Breast epithelium (tissue), 4 donors: ENCODE measurements at places on chromosomes 7 and 10.

DNA sequence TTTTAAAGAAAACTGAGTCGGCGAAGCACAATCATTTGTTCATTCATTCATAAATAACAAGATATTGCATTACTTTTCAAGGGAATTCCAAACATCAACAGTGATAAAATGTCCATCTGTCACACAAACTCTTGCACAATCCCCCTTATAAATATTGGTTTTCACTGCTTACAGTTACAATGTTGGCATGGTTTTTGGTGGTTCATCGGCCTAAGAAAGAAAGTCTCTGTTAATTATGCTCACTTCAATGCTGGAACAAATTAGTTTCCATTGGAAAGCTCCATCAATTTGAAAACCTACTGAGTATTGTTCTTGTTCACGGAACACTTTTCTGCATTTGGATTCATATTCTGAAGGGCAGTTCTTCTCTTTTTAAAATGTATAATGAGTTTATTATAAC lies 188.5 kb downstream of the JAZF1 start:
- no peak for DNase-seq

DNA sequence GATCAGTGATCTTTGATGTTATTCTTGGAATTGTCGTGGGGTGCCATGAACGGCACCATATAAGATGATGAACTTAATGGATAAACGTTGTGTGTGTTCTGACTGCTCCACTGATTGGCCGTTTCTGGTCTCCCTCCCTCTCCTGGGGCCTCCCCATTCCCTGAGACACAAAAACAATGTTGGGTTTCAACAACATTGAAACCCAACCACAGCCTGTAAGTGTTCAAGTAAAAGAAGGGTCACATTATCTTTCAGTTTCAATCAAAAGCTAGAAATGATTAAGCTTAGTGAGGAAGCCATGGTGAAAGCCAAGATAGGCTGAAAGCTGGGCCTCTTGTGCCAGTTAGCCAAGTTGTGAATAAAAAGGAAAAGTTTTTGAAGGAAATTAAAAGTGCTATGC lies 19.5 kb downstream of the EN2 start:
- DNase-seq, result no peak

GRCh38 chr7:157731126-157731525 lies 394.3 kb downstream of the DNAJB6 start:
- no peak for DNase-seq

DNA sequence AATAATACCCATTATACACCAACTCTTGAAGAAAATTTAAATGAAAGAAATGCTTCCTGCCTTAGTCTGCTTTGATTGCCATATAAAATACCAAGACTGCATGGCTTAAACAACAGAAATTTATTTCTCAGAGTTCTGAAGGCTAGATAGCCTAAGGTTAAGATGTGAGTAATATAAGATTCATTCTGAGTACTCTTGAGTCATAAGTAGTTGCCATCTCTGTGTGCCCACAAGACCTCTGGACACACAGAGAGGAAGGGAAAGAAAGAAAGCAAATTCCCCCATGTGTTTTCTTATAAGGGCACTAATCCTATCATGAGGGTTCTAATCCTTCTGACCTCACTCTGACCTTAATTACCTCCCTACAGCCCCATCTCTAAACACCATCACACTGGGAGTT lies 201.2 kb downstream of the PTN start:
- DNase-seq, result no peak

GRCh38 chr10:102523250-102524029 lies 19.7 kb downstream of the SUFU start:
- no peak for DNase-seq

DNA sequence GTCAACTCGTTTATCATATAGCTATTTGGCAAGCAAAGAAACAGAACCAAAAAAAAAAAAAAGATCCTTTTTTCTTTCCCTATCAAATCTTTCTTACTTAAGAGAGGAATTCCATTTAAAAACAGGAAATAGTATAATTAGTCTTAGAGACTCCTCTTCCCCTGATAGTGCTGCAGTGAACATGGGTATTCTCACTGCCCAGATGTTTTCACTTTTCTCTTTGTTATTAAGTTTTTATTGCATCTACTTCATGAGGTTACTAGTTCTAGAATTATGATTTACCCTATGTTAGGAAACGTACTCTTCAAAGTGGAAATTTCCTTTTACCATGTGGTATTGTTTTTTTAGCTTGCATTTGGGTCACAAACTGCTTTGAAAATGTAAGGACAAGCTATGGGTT lies 8.5 kb downstream of the CASP2 start:
- no peak for DNase-seq

DNA sequence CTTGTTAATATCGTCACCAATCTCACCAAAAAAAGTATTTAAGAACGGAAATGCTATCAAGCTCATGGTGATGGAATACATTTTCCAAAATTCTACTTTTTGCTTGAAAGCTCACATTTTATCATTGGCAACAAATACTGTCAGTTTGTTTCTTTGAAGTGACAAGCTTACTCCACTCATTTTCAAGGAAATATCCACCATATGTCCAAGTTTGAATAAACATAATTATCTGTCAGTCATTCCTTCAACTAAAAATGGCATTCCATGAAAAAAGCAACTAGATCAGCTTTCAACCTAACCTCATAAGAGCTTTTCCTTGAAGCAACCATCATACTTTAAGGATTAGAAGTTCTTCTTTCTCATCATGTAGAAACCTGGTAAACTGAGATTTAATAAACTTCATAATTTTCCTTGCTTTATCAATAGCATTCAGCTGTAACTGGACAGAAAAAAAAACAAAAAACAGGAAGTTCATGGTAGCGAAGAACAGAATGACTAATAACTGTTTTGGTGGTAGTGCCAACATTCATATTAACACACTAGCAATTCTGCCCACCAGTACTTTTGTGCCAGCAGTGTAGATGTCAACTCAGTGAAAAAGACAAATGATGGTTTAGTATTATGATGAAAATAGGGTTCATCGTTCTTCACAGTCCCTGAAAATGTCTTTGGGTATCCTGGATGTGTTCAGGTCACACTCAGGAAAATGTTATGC lies 764.9 kb downstream of the GRM8 start:
- DNase-seq, result no peak

GRCh38 chr10:98659951-98660350 lies 213.2 kb upstream of the HPS1 start:
- no peak for DNase-seq

DNA sequence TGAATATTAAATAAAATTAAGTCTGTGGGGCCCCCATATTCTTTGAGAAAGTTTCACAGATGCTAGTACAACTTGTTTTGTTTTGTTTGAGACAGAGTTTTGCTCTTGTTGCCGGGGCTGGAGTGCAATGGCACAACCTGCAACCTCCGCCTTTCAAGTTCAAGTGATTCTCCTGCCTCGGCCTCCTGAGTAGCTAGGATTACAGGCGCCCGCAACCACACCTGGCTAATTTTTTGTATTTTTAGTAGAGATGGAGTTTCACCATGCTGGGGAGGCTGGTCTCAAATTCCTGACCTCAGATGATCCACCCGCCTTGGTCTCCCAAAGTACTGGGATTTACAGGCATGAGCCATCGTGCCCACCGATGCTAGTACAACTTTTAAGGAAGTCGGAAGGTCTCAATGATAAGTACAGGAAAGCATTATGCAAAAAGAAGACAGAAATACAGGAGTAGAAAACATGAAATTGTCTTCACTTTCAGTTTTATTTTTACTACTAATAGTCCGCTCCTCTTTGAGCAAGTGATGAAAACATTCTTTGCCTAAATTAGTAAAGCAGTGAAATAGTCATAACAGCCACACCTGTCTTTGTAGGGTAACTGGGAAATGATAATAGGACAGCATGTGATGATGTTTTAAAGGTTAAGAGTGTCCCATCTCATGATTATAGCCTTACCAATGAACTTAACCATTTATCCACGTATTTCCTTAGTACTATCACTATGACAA lies 147.5 kb downstream of the SEMA3D start:
- no peak for DNase-seq
